Skeletal muscle cell (primary cell): ENCODE measurements at places on chromosomes 12 and 14.

DNA sequence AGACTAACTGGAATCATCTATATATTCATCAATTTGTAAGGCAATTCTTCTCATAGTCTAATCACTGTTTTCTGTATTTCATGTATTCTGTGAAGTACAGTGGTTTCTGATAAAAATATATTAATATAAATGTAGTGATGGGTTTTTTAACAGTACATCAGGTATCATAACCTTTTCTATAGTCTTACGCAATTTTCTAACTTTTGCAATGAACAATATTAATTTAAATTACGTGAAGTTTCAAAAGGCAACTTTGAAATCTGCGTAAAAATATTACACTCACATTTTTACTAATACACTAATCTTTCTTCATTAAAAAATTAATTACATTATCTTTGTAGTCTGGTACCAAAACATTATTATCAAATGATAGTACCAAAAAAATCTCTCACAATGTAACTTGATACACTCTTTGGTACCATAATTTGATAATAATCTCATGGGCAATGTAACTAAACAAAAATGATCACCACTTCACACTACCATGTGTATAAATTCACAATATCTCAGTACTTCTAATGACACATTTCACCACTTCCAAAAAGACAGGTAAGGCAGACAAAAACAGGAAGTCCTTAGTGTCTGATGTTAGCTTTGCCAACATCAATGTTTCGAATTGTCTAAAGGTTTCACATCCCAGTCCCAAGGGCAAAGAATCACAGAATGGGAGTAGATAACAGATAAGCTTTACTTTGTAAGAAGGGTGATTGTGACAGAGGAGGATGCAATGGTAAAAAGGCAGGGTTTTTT is 8.7 kb downstream of the DNAI7 start:
- no peak for DNase-seq

- DNase-seq = no peak
These were observed 1.5 kb downstream of the MGAT2 start for GRCh38 chr14:49622022-49622607.

- no peak for DNase-seq
These were observed 394.4 kb upstream of the TBX3 start for GRCh38 chr12:115078334-115078733.

DNA sequence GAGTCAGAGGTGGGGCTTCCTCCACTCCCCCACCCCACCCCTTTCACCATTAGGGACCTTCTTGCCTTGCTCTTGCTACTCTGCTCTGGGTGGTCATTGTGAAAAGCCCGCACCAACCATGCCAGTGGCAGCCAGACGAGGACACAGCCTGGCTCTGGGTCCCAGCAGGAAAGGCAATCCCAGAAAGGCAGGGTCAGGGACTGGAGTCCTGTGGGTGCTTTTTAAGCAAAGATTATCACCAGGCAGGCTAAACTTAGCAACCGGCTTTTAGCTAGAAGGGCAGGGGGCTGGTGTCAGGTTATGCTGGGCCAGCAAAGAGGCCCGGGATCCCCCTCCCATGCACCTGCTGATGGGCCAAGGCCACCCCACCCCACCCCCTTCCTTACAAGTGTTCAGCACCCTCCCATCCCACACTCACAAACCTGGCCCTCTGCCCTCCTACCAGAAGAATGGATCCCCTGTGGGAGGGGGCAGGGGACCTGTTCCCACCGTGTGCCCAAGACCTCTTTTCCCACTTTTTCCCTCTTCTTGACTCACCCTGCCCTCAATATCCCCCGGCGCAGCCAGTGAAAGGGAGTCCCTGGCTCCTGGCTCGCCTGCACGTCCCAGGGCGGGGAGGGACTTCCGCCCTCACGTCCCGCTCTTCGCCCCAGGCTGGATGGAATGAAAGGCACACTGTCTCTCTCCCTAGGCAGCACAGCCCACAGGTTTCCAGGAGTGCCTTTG is 1.2 kb upstream of the GAPDH start:
- DNase-seq = no peak

- peak; percentile 23 for DNase-seq
These were observed 1.3 kb downstream of the BAZ2A start for GRCh38 chr12:56628671-56629458.

- DNase-seq = no peak
These were observed 96.8 kb upstream of the NTF3 start for GRCh38 chr12:5335069-5335468.

- no peak for DNase-seq
These were observed 1011.8 kb downstream of the TMEM121 start for GRCh38 chr14:106538201-106538600.

DNA sequence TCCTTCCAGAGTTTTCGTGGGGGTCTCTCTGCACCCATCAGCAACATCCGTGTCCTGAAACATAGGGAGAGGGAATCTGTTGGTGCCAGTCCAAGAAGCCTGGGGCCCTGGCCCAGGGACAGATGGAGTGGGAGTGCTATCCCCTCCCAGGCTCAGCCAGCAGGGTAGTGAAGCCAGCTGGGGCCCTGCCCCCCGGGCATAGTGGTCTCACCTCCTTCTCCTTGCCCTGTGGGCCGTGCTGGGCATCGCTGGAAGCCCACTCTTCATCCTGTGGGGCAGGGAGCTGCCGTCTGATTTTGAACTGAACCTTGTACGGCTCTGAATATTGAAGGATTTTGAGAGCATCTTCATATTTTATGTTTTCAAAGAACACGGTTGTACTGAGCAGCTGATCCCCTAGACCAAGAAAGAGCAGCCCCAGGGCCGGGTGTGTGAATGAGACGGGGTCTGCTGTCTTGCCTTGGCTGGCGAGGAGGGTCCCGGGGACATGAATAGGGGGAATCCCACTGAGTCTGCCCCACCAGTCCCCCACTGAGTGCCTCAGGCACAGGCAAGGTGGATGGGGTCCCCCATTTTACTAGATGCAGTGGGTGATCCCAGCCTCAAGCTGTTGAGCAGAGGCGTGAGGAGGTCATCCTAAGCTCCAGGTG is 23.3 kb downstream of the AHNAK2 start:
- DNase-seq = no peak

DNA sequence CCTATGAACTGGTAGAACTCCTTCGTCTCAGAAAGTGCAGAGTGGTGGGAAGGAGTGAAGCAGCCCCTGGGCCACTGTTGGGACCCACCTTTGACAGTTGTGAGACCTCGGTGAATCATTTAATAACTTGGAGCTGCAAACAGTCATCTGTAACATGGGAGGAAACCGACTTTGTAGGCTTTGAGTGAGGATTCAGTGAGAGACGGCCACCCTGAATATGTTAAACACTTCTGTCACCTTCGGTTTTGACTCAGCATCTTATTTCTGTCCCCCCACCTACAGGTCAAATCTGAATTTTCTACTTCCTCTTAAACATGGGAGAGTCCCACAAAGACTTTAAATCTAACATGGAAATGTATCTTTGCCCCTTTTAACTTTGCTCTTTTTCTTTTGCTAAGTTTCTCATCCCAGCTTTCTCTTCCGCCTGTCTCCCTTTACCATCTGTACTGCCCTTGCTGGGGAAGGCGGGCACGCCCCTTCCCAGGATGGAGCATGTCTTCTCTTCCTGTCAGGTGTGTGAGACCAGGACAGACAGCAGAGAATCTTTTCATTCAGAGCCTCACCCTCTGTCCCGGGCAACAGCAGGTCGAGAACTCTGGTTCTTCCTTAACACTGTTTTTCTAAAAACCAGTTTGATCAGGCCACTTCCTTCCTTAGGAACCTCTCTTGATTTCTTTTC is 37.1 kb downstream of the ZC3H14 start:
- DNase-seq = no peak

DNA sequence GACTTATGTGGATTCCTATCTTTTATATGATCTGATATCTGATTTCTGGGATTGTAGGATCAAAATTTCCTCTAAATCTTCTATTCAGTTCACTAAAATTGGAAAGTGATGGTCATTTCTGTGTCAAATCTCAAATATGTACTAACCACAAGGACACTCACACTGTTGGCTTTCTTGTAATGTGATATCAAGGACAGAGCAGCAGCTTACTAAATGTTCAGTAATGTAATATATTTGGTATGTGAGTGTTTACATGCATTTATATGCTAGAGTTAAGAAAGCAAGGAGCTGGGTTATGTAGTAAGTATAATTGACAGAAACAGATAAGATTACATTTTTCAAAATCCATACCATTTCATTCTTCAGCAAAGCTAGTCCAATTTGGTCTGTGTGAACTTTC is 16.5 kb downstream of the PUS7L start:
- DNase-seq = peak; percentile 69

- DNase-seq = no peak
These were observed 26.5 kb upstream of the TTC7B start for GRCh38 chr14:90842726-90843125.

DNA sequence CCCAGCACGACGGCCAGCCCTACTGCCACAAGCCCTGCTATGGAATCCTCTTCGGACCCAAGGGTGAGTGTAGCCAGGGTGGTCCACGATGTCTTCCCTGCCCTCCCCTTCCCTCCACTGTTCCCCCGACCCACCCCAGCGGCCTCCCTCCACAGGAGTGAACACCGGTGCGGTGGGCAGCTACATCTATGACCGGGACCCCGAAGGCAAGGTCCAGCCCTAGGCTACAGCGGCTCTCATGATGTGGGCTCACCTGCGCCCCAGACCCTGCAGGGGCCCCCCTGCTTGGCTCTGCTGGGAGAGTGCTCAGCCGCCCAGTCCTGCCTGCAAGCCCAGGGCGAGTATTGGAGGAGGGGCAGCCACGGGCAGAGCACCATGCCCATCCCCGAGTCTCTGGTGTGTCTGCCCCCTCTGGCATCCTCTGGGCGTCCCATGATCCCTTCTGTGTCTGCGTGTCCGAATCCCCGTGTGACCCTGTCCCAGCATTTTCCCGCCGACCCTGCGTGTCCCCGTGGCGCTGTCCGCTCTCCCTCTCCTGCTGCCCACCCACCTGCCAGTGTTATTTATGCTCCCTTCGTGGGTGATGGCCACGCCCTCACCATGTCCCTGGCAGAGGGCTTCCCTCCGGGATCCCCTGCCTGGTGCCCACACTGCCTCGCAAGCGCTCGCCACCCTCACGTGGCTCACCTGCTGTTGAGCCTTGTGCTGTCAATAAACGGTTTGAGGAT is 5.0 kb downstream of the CRIP2 start:
- DNase-seq = no peak

DNA sequence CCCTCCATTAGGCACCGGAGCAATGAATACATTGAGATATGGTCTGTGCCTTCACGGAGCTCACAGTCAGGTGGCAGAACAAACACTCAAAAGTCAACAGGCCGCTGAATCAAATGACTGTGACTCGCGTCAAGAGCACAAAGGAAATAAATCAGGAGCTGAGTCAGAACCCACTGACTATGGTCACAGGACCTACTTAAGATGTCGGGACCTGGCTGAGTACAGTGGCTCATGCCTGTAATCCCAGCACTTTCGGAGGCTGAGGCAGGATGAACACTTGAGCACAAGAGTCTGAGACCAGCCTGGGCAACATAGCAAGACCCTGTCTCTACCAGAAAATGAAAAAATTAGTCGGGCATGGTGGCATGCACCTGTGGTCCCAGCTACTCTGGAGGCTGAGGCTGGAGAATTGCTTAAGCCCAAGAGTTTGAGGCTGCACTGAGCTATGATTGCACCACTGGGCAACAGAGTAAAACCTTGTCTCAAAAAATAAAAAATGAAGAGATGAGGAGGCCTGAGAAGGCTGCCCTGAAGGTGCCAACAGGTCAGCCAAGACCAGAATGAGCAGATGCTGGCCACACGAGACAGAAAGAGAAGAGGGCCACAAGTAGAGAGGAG is 19.9 kb downstream of the TMEM233 start:
- no peak for DNase-seq

GRCh38 chr12:32261638-32262037 is 137.7 kb upstream of the FGD4 start:
- DNase-seq = no peak

DNA sequence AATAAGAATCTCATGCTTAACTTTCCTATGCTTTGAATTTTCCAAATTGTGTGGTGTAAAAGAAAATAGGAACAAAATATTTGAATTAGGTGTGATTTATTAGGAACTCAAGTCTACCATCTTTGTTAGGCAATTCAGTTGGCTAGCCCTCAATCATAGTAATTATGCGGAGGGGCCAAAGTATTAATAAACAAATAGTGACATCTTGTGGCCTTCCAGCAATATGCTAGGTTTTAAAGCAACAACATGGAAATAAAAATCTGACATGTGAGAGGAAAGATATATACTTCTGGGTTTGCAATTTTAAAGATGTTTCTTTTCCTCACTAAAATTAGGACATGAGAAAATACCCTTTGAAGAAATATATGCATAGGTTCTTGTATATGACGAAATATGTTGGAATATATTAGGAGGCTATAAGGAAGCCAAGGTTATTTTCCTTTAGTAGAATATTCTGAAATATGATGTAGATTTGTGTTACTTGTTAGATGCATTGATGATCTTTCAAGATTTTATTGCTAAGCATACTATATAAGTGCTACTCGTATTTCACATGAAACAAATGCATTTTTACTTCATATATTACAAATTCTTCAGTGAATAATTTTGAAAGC is 200.4 kb downstream of the PTPRO start:
- no peak for DNase-seq

- DNase-seq = no peak
These were observed 143.3 kb downstream of the DICER1 start for GRCh38 chr14:95014036-95014435.

DNA sequence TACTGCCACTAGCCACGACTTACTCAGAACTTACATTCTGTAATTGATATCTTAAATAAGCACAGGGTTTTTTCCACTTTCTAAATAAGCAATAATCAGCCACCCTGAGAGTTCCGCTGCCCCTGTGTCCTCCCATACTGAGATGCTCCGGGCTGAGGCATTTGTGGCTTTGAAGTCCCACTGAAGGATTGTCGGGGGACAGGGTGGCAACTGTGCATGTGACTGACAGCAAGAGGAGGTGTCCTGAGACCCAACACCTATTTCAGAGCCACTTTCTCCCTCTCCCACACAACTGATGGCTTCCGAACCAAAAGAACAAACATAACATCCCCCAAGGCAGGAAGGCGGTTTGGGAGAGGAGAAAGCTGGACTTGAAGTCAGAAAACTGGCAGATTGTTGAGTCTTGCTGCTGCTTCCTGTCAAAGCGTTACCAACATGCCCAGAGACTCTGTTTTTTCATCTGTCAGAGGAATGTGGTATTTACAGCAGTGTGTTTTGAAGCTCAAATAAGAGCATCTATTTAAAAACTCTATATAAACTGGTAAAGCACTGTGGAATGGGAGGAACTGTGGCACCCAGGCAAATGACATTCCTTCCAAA is 157.9 kb upstream of the FKBP4 start:
- DNase-seq = no peak

GRCh38 chr12:39490500-39491282 is 47.8 kb upstream of the KIF21A start:
- peak; percentile 89 for DNase-seq

- DNase-seq = no peak
These were observed 29.1 kb downstream of the ZNF664 start for GRCh38 chr12:124002021-124002644.

DNA sequence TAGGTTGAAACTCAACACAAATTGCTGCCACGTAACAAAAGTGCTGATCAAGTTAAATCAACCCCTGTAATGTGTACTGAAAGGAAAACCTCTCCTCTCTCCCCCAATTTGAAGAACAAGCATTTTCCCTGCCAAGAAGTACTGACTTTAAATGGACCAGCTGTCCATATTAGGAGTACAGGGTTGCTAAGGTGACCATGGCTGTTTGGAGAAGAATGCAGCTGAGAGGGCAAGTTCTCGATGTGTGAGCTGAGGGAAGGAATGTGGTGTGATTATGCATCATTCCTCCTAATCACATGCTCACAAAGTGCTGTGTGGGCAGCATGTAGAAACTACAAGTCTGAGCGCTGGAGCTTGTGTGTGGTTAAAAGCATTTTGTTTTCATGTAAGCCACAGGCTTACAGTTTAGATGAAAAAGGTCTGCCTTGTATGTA is 50.9 kb upstream of the CCT2 start:
- peak; percentile 98 for DNase-seq
